Foreskin fibroblast (primary cell): ENCODE measurements at places on chromosomes 3 and 15.
A peak's percentile ranks its signal among the peaks of the same experiment; 100 is the strongest.

DNA sequence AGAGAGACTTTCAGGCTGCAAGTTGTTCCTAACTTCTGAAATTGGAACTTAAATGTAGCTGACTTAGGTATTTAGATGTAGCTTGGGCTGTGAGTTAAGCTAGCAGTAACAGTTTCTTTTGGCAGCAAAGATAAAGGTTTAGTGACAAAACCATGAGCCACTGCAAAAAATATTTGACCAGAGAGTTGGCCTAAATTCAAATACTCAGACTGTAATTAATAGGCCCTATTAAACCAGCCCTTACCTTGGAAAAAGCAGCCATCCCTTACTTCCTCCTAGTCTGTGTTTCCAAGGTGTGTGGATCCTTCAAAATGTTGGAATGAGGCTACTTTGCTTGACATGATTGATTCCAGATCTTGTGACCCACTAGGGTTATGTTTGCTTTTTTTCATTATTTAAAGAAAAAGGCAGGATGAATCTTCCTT is 8.2 kb downstream of the TPM1 start:
- peak; percentile 47 for DNase-seq

GRCh38 chr3:4503050-4503449 is 9.9 kb downstream of the ITPR1 start:
- DNase-seq, result no peak

GRCh38 chr3:132325103-132325606 is 7.9 kb downstream of the ACP3 start:
- DNase-seq, result no peak

DNA sequence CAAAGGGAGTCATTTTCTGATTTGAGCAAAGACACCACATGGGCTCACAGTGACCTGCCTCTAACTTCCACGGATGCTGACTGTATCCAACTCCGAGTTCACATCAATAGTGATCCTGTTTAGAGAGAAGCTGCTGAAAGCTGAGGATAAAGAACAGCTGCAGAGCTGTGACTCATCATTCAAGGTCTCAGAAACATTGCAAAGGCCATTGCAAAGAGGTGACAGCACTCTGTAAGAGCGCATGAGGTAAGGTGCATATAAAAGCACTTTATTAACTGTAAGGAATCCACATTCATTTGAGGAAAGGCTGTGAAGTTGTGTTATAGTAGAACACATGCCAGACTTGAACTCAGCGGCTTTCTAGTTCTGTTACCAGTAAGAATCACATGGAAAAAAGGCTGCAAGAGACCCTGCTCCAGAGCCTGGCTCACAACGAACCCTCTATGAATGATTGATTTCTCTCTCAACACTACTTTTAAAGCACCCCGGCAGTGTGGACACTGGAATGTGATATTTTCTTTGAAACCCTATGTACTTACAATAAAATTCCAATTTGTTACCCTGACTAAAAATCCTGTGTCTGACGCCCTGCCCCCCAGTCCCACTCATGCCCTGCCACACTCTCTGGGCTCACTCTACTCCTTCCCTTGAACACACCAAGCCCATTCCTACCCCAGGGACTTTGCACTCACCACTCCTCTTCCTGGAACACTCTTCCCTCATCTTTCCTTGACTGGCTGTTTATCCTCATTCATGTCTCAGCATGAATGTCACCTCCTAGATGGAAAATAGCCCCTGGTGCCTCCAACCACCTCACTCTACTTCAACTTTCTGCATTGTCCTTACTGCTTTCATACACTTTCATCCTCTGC is 111.2 kb downstream of the LSM3 start:
- peak; percentile 93 for DNase-seq

DNA sequence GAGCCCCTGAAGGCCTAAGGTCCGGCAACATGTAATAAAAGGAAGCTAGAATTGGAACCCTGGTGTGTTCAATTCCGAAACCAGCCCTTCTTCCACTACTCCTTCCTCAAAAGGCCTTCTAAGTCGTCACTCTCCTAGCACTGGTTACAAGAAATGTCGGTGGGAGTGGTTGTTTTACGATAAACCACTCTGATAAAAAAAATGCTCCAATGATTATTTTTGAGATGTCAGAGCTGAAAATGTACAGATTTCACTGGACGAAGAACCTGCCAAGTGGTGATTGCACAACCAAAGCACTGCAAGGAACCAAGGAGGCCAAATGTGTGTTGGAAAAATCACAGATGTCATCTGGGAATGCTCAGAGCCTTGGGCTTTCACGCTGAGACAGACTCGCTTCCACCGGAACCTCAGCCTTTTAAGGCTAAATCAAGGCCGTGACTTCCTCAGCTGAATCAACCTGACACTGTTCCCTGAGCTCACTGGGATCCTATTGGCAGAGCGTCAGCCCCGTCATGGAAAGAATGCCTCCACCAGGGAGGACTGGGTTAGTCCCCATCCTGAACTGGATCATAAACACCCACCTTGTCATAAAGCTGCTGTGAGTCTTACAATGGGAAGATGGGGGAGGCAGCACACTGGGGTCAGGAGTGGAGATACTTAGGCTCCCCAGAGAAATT is 108.1 kb upstream of the THBS1 start:
- DNase-seq, result peak; percentile 98

- no peak for DNase-seq
These were observed 530 bp upstream of the PCOLCE2 start for GRCh38 chr3:142889212-142890014.

GRCh38 chr3:184489268-184489841 is 72.2 kb upstream of the EPHB3 start:
- no peak for DNase-seq

- DNase-seq, result no peak
These were observed 61.6 kb downstream of the DIPK2A start for GRCh38 chr3:144033240-144033589.

DNA sequence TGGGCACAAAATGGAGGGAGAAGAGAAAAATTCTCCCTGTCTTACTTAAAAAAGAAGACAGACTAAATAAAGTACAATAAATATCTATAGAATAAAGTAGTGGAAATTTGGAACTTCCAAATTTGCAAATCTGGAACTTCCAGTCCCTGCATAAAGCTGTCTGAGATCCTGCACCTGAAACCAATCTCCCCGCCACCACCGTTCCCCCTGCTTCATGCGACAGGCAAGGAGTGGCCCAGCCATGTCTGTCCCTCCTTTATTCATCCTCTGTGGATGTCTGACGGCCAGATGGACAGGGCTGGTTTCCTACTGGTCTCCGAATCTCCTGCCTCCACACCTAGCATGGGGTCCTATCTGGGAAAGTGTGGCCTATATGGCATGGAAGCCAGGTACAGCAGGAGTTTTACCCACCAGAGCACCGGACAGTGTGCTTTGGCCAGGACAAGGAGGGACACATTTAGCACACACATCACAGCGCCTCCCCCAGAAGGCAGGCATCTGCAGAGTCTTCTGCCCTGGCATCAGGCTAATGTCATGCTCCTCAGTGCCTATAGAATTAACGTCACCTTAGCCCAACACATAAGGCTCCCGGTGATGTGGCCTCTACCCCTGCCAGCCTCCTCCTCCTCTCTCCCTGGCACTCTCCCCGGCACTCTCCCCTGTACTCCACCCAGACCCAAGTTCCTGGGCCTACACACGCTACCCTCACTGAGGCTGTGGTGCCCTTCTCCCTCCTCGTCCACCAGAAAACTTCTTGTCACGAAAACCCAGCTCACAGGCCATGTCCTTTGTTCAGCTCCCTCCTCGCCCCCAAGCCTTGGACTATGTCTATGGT is 170.8 kb downstream of the XXYLT1 start:
- no peak for DNase-seq

DNA sequence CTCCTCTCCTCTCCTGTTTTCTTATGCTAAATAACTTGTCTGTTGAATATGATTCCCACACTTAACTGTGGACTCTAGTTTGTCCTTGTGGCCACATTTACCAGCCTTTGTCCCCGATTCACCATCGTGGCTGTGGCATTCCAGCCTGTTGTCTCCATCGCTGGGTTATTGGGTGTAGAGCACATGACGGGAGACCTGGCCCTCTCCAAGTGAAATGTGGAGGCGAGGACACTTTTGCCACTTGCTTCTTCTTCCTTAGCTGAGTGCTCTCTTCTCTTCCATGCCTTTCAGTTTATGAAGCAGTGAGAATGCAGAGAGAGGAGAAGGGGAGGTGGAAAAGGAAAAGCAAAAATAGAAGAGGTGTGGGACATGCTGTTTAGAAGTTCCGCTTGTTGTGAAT is 61.5 kb upstream of the SAMMSON start:
- DNase-seq, result no peak

- no peak for DNase-seq
These were observed 236.8 kb downstream of the LRRN1 start for GRCh38 chr3:4036046-4036445.

DNA sequence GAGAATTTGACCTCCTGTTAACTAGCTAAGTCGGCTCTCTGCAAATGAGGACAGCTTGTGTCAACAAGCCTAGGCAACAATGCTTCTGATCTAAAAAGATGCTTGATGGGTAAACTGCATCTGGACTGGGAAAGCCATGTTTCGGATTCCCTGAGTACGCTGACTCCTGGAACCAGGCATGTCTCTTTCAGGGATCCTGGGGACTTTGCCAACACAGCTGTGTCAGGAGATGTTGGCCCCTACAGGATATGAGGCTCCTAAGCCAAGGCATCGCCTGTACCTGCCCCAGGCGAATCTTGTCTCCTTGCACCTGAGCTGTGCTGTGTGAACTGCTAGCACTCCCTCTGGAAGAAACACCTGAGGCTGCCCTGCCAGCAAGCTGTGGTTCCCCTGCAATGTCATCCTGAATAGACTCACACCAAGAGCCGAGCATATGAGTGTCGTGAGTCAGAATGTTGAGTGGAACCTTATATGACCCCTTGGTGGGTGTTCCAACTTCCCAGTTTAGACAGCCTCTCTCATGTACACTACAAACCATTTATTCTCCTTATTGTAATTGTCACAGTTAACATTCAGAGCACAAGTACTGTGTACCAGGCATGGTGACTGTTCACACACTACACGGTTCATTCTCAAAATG is 17.0 kb downstream of the EOGT start:
- peak; percentile 19 for DNase-seq

DNA sequence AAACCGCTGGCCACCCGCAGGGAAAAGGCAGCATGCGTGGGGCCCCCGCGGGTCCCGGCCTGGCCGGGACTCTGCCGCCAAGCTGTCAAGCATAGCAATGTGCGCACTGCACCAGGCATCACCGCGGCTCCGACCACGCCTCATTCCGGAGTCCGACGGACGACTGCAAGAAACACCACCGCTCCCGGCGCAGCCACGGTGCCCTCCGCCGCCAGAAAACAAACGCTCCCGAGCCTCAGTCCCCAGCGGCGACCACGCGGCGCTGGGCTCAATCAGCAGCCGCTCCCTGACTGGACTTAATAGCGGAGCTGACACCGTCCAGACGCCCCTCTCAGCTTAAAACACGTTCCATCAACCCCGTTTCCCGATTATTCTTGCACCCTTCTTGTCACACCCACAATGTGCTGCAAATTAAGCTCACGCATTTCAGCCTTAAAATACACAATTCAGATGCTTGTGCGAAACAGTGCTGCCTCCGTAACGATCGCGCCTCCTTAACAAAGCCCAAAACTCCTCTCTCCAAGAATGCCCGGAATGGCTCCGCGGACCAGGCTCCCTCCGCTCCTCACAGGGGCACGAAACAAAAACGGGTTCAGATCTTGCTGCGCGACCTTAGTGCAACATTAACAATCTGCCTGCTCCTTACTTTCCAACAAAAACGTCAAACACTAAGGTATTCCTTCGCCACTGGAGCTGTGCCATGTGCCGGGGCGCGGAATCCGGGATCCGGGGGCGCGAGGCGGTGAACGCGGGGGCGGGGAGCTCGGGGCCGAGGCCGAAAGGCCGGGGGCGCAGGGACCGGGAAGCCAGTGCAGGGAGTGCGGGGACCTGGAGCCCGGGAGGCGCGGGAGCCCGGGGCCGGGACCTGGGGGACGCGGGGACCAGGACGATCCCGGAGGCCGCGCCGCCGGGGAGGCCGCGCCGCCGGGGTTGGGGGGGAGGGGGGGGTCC is 655 bp downstream of the CYFIP1 start:
- DNase-seq, result peak; percentile 80

GRCh38 chr3:7800006-7800780 is 701.4 kb upstream of the LMCD1 start:
- DNase-seq, result no peak

DNA sequence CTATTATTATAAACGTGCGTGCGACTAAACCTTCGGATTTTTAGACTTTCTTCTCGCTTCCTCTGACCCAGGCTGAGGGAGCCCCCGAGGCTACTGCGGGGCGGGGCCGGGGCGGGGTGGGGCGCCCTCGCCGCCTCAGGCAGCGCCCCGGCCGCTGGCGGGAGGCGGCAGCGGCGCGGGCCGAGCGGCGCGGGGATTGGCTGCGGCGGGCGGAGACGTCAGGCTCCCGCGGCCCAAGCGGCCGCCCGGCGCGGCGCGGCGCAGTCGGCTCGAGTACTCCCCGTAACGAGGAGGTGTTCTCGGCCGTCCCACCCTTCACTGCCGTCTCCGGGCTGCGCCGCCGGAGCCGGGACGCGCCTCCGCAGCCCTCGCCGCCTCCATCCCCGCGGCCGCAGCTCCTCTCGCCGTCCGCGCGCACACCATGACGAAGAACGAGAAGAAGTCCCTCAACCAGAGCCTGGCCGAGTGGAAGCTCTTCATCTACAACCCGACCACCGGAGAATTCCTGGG is at the start of gene ATP1B3:
Gene ATP1B3, plus strand, starts transcription at position 263 of the 510 bp plus-strand sequence. Its CDS starts 159 bp downstream, at position 422.
- DNase-seq, result peak; percentile 95

DNA sequence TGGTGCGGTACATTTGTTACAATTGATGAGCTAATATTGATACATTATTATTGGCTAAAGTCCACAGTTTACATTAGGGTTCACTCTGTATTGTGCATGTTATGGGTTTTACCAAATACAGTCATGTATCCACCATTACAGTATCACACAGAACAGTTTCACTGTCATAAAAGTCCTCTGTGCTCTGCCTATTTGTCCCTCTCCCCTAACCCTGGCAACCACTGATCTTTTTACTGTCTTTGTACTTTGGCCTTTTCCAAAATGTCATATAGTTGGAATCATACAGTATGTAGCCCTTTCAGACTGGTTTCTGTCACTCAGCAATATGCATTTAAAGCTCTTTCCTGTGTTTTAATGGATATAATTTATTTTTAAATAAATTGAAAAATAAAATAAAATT is 83.1 kb upstream of the SLC4A7 start:
- no peak for DNase-seq

- DNase-seq, result no peak
These were observed 1060.8 kb downstream of the ROBO1 start for GRCh38 chr3:78706906-78707523.

DNA sequence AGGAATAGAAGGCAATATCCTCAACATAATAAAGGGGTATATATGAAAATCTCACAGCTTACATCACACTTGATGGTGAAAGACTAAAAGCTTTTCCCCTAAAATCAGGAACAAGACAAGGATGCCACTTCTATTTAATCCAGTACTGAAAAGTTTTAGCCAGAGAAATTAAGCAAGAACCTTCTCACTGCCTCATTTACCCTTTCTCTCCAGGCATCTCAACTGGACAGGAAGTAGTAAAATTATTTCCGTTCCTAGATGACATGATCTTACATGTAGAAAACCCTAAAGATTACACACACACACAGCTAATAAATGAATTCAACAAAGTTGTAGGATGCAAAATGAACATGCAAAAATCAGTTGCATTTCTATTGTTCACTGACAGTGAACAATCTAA is 11.2 kb downstream of the SCAP start:
- no peak for DNase-seq

GRCh38 chr3:4517093-4517492 is 23.9 kb downstream of the ITPR1 start:
- no peak for DNase-seq

GRCh38 chr3:136281966-136282520 is 31.9 kb downstream of the PCCB start:
- DNase-seq, result no peak
